ENCODE measurements at places on chromosomes 7 and 10.
A peak's percentile ranks its signal among the peaks of the same experiment; 100 is the strongest.

DNA sequence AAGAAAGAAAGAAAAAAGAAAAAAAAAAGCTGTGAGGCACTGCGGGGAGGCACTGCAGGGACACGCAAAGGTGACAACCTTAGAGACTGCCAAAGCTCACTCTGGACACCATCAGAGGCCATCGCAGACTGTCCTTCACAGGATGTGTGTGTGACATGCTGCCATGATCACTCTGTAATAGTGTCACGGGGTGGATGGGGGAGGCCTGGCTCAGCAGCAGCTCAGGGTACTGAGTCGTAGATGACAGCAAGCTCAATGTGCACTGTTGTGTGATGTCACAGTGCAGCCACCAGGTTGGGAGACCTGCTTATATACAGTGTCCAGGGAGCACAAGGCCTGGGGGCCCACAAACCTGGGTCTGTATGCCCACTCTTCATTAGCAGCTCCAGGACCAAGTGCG lies 83.3 kb downstream of the SLIT1 start:
- no peak for DNase-seq

- DNase-seq, result no peak
Measured at GRCh38 chr7:34220506-34221185, 315.3 kb downstream of the BMPER start.

DNA sequence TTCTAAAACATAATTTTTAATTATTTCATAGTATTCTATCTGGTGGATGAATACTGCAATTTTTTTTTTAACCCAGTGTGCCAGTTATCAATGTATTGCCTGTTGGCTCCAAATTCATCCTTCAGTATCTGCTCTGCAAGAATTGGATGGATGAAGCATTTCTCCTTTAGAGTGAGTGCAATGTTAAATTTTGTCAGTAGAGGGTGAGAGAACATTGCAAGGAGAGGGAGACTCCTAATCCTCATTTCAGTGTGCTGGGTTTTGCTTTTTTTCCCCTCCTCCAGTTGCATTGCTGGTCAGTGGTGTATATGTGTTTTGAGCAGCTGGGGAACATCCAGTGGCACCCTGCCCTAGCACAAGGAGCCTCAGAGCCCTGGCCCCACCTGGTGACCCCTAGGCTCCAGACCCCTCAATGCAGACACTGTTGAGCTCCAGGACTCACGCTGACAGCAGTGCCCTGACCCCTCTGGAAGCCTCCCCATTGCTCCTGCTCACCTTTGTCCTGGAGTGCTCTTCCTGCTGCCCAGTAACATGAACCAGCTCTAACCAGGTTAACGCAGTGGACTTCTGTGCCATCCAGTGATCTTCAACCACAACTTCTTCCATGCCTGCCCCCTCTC lies 199.4 kb downstream of the USP6NL start:
- no peak for DNase-seq

GRCh38 chr7:4692055-4692454 lies 10.0 kb downstream of the FOXK1 start:
- no peak for DNase-seq

DNA sequence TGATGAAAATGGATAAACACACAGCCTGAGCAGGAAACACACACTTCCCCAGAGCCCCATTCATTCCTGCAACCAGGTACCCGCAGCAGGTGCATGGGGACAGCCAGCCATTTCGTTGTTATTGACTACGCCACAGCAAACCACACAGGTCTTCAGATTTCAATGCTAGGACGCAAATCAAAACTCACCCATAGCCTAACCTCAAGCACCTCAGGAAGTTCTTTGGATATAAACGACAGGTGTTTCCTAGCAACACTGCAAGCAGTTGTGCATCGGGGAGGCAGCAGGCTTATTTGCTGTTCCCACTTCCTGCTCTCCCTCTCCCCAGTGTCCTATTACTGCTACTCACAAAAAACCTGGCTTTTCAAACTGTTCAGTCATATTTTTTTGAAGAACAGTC lies 176.5 kb upstream of the FRMD4A start:
- DNase-seq, result no peak

DNA sequence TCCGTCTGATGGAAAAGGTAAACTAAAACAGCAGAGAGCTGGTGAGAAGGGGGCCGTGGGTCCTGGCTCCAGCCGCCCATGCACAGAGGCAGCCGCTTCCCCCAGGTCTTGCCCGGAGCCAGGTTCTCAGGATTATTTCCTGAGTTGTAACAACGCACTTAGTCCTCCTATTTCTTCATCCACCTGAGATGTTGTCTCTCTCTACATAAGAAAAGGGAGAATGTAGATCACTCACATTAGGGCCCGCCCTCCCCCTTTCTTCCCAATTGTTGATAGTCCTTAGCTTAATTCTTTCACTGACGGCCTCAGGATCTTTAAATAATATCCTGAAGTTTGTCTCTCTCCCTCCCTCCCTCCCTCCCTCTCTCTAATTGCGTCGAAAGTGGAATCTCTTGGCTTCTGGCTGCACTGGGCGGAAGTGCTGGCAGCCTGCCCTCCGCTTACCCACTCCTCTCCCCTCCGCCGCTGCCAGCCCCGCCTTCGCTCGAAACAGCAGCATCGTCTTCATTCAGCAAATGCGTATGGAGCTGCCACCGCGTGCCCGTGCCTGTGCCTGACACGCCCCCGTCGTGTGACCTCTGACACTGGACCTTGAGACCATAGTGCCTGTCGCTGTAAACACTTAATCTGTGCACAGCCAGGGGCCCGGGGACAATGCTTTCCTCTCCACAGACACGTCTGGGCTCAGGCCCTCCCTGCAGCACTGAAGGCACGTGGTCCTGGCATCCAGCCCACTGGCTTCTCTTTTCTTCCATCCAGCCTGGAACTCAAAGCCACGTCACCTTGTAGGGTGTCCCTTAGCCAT lies 174.5 kb upstream of the PPP2R2D start:
- no peak for DNase-seq

GRCh38 chr7:102425639-102426267 lies 7.6 kb upstream of the ORAI2 start:
- peak; percentile 85 for DNase-seq

- DNase-seq, result no peak
Measured at GRCh38 chr10:103353281-103353680, 2.3 kb upstream of the PCGF6 start.

DNA sequence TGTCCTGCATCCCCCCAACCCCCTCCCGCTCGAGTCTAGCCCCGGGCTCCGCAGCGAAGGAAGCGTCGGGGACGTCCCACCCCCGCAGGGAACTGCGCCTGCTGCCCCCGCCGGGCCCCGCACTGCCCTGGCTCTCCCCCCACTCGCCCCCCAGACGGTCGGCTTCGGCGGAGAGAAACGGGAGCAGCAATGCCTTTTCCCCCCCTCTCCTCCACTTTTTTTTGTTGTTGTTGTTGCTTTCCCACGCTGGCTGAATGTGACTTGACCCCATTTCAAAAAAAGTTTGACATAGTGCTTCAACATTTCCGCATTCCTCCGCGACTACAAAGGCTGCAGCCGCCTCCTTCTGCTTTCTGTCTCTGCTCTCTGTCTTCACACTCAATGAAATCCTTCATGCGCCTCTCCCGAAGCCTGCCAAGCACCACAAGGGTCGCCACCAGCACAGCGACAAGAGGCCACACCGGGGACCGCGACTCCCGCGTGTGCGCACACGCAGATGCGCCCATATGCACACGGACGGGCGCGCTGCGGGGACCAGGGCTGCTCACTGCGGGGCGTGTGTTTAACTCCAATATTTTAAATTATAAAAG lies 1.0 kb downstream of the CDK6 start:
- peak; percentile 65 for DNase-seq

DNA sequence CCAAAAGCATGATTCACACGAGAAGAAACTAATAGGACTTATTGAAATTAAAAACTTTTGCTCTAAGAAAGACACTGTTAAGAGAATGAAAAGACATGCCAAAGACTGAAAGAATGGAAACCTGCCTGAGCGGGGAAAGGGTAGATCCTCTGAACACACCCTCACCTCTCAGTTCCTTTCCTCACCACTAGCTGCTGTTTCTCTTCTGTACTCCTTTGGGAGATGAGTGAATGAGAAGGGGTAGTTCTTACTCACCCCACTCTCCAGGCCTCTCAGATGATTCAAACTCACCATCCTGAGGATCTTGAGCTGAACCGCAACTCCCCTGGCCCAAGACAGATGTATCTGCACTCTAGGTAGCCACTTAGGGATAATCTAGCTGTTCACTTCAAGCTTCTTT lies 41.9 kb downstream of the IQUB start:
- no peak for DNase-seq

DNA sequence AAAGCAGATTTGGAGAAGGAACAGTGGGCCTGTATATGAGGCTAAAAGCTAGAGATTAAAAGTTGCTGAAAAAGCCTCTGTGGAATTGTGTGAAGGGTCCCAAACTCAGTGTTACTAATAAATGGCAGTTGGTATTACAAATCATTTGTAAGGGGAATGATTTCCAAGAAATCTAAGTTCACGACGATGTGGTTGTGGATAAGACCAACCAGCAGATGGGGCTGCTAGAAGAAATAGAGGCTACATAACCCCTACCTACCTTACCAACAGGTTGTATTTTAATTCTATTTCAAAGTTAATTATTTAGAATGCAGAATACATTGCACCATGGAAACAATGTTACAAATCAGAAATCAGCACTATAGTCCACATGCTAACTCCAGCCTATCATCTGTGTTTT lies 377.1 kb downstream of the HPSE2 start:
- no peak for DNase-seq

- no peak for DNase-seq
Measured at GRCh38 chr7:133934262-133934976, 192.7 kb upstream of the LRGUK start.

DNA sequence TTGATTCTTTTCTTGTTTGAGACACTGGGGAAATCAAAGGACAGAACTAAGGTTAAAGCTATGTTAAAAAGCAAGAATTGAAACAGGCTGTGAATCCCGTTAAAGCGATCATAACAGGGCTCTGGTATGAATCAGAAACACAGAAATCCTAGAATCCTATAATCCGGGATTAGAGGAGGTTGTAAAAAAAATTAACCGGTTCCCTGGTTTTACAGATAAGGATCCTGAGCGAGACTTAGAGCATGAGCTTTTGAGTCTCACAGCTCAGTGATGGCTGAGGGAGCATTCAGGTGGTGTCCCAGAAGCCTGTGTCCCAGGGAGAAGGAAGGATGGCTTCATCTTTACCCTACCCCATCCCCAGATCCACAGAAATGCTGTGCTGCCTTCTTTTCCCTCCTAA lies 461.3 kb downstream of the PAXIP1 start:
- no peak for DNase-seq

DNA sequence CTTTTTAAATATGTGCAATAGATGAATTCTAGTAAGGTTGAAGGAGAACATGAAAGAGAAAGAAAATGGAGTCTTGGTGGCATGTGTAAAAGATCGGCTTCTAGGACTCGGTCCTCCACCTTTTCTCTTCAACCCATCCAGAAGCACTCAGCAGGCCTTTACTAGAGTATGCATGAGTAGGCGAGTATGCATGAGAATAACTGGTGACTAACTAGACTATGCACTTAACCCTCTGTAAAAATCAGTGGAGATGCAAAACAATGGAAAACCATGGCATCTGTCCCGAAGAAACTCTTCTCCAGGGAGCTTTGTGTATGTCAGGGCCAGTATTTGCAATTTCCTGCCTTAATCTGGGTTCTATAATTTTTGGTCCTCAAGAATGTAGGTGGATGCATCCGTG lies 40.0 kb upstream of the GRB10 start:
- no peak for DNase-seq

- DNase-seq, result no peak
Measured at GRCh38 chr7:140653319-140654108, 12.9 kb upstream of the DENND2A start.

- DNase-seq, result no peak
Measured at GRCh38 chr7:159070431-159071148, 74.1 kb downstream of the VIPR2 start.

GRCh38 chr7:44087911-44088838 lies 5.8 kb upstream of the POLM start:
- no peak for DNase-seq

GRCh38 chr7:105705427-105705826 lies 124.1 kb upstream of the EFCAB10 start:
- no peak for DNase-seq

DNA sequence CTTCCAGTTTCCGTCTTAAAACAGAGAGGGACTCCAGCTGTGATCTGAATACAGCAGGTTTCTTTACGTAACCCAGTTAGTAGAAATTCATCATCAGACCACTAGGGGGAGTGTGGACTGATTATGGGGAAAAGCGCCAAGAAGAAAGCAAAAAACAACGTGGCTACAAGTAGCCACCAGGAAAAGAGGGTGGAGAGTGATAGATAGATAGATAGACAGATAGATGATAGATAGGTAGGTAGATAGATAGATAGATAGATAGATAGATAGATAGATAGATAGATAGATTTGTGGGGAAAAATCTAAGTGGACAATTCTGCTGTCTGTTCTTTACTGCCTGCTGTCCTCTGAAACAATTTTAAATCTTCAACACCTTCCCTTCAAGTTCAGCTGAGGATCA lies 12.7 kb upstream of the AKR1B10 start:
- DNase-seq, result no peak

GRCh38 chr10:47179291-47179647 lies 120.7 kb upstream of the GDF10 start:
- DNase-seq, result no peak

GRCh38 chr7:157037635-157038034 lies 27.2 kb upstream of the MNX1 start:
- no peak for DNase-seq

- no peak for DNase-seq
Measured at GRCh38 chr7:66871076-66871475, 49.9 kb upstream of the TMEM248 start.

DNA sequence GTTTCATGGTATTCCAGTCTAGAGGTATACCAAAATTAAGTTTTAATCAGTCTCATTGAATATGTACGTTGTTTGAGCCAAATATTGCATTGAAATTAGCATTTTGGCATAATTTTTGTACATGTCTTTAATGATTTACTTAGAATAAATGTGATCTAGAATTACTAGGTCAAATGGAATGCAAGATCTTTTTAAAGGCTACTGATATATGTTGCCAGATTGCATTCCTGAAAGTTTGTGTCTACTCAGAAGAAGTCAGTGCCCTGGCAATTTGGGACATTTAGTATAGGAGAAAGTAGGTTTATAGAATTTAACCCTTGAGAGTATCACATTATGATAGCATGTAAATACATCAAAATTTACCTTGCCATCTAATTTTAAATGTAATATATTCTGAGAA lies 32.4 kb downstream of the KMT2E start:
- DNase-seq, result no peak

GRCh38 chr7:116632384-116632783 lies 39.6 kb upstream of the MET start:
- DNase-seq, result no peak

- no peak for DNase-seq
Measured at GRCh38 chr7:133650487-133651300, 397.8 kb downstream of the EXOC4 start.

- no peak for DNase-seq
Measured at GRCh38 chr7:139124084-139124914, 14.8 kb upstream of the ZC3HAV1 start.

DNA sequence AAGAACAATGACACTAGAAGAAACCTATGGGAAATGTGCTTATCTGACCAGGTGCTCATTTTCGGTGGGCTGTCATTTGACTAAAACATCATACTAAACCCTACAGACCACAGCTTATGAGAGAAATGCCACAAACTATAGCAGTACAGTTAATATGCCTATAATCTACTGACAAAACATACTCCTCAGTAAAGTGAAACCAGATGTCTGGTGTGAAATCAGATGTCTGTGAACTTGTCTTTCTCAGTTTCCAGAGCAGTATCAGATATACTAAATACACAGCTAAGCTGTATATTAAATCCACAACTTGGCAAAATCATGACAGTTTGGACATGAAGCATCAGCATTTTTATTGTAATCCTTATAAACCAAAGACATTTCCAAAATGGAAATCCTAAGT lies 3.3 kb downstream of the IMMP2L start:
- no peak for DNase-seq

- DNase-seq, result no peak
Measured at GRCh38 chr10:5095687-5096086, 1.5 kb downstream of the AKR1C3 start.

Data from activated naive CD4-positive, alpha-beta T cell treated with anti-CD3 and anti-CD28 coated beads, Interleukin-2, amount 50 U/mL, for 16 hours (primary cell).